GM12891 (cell line): ENCODE measurements at places on chromosomes 3 and 15.

- DNase-seq: peak; percentile 42
These were observed 790 bp downstream of the LAMP3 start for GRCh38 chr3:183161552-183162336.

DNA sequence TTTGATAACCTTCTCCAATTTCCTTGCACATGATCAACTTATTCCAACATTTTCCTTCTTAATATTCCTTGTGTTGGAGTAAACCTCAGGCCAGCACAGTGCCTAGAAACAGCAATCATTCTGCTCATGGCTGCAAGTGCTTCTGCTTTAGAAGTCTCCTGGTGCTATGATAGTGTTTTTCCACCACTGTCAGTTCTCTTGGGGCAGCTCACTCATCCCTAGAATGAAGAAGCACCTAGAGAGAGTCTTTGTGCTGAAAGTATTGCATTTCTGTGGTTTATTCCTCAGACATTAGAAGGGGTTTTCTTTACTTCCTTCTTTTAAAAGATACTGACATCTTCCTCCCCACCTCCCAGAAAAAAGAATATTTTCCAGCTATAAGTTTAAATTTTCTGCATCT, 183.5 kb downstream of the RYR3 start:
- no peak for DNase-seq

- DNase-seq: no peak
These were observed 3.1 kb downstream of the CFAP44 start for GRCh38 chr3:113438224-113438623.

- DNase-seq: no peak
These were observed 68.3 kb downstream of the SLCO3A1 start for GRCh38 chr15:91921843-91922198.

GRCh38 chr15:48584812-48585563, 60.5 kb downstream of the FBN1 start:
- DNase-seq: no peak

DNA sequence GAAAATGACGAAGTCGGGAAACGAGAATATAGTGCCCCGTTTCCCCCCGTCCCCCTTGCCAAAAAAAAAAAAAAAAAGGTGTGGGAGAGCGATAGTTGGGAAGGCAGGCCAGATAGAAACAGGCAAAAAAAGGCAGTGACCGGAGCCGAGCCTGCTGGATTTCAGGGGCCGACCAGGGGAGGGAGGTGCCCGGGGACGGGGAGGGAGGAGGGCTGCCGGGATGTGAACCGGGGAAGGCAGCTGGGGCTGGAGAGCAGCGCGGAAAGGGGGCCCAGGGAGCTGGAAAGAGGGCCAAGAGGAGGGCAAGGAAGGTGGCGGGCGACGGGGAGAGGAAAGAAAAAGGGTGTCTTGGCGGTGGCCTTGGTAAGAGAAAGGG, 837 bp downstream of the LRRN1 start:
- DNase-seq: no peak

GRCh38 chr3:35338186-35338585, 301.1 kb upstream of the ARPP21 start:
- DNase-seq: no peak

- DNase-seq: no peak
These were observed 367.8 kb upstream of the IL12A start for GRCh38 chr3:159620873-159621272.

DNA sequence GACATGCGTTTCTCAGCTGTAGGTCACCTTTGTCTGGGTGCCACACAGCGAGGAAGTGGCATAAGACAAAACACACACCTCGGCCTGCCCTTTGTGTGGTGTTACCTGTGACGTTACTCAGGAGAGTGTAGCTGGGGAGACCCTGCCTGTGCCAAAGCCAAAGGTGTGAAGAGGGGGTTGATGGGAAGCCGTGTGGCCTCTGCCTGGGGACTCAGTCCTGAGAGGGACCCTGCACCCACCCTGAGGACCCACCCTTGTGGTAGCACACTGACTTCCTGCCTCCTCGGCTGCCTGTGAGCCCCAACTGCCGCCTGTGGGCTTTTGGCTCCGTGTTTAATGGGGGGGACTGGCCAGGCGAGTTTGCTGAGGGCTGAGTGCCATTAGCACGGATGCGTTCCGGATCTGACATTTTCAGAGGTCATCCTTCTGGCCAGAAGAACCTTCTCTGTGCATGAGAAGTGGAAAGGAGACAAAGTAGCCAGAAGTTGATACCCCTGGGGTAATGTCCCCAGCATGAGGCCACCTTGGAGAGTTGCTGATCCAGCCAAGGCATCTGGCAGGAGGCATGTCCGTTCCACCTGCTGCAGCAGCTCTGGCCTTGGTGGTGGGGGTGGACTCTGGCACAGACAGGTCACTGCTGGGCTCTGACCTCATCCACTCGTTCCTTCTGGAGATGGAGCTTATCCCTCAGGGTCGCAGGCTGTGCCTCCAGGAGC, 51.8 kb upstream of the FURIN start:
- DNase-seq: no peak

DNA sequence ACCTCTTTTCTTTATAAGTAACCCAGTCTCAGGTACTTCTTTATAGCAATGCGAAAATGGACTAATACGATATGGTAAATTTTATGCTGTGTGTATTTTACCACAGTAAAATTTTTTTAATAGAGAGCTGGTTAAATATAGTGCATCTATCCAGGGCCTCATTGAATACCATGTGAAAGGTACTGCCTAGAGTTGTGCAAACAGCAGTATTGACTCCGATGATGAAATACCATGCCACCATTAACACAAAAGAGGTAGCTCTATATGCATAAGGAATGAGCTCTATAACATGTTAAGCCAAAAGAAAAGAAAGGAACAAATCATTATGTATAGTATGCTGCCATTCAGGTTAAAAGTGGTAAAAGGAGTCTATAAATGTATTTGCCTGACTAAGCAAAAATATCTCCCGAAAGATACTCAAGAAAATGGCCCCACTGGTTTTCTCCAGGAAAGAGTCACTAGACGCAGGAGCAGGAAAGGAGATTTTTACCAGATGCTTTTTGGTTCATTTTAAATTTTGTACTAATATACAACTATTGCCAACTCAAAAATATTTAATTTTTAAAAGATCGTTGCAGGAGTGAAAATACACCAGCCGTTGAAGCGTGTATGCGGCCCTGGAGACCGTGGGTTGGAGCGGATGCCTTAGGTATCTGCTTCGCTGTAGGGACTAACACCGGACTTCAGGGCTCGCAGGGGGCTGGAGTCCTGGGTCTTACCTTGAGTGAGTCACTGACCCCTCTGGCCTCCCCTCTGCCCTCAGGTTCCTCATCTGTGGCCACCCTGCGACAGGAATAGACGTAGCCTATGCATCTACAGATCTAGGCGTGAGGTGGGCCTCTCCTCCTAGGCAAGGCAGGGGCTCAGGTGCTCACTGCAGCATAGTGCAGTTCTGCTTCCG, 120.1 kb downstream of the CHSY1 start:
- DNase-seq: no peak

GRCh38 chr15:51775967-51776816, 24.8 kb downstream of the TMOD2 start:
- peak; percentile 30 for DNase-seq

DNA sequence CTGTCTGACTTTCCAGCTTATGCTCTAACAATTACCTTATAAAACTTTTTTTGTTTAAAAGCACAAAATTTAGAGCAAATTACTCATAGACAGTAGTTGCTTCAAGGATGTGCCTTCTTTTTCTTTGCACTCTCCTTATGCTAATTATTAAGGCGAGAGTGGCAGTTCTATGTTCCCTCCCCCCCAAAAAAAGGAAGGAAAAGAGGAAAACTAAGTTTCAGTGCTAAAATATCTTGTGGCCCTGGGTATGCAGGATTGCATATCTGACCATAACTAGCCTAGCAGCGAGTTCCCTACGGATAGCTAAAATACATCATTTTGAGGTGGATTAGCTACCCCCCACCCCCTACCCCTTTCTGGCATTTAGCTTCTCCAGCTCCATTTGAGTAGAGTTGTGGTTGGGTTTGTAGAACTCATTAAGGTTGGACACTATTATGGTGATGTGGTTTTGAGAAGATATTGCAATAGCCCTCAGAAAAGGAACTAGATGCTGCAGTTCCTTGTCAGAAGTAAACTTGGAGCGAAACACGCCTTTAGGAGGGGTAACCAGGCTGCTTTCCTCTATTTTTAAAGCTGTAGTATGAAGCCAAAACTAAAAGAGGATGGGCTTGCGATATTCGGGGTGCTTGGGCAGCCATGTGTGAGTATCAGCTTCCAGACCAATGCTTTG, 174.6 kb downstream of the AKAP13 start:
- no peak for DNase-seq

DNA sequence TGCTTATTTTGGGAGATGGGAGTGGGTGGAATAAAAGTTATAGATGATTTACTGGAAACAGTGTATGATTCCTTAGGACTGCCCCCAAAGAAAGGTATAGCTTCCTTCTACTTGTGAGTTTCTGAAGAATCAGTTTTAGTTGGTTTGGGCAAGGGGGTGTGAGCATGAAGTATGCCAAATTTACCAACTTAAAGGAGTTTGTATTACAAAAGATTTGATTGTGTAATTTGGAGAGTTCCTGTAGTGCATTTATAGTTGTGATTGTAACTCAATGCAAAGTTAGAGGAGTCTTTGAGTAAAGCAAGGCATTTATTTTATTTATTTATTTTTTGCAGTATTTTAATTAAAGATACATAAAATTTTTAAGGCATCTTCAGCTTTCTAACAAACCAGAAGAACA, 42.8 kb downstream of the TSC22D2 start:
- DNase-seq: no peak

GRCh38 chr3:192840143-192840836, 77.4 kb downstream of the MB21D2 start:
- DNase-seq: no peak

DNA sequence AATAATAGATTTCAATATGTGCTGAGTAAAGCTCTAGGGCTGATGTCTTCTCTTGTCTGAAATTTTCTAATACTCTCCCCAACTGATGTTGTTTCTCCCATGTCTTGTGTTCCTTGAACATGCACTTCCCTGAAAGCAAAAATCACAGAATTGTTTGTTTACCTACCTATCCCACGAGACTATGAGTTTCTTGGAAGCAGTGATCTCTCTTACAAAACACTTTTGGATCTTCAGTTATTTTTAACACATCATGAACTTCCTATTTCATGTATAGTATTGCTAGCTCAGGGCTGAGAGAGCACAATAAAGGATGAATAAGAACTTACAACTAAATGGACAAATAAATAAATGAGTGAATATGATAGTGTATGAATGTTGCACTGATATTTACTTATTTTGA, 365.0 kb downstream of the ROBO2 start:
- DNase-seq: no peak

GRCh38 chr3:186032321-186032720, 76.6 kb downstream of the ETV5 start:
- DNase-seq: no peak

- peak; percentile 30 for DNase-seq
These were observed 128.4 kb downstream of the IGF1R start for GRCh38 chr15:98776607-98777281.

DNA sequence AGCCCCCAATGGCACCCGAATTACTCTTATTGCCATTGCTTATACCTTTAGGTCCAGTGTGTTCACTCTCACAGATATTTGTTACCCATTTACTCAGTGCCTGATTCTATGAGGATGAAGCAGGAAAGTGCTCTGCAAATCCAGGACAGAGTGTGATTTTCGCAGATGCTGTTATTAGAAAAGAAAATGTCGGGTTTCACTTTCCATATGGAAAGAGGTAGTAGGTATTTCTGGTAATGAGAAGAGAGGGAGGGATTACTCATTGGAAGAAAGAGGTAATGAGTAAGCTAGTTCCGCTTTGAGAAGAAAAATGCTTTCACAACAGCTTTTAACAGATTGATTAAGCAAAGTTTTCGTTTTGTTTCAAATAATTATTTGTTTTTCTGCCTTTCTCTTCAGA, 336.3 kb upstream of the CFAP20DC start:
- peak; percentile 41 for DNase-seq

- DNase-seq: no peak
These were observed 9.7 kb downstream of the ADAMTS9 start for GRCh38 chr3:64677961-64678716.

DNA sequence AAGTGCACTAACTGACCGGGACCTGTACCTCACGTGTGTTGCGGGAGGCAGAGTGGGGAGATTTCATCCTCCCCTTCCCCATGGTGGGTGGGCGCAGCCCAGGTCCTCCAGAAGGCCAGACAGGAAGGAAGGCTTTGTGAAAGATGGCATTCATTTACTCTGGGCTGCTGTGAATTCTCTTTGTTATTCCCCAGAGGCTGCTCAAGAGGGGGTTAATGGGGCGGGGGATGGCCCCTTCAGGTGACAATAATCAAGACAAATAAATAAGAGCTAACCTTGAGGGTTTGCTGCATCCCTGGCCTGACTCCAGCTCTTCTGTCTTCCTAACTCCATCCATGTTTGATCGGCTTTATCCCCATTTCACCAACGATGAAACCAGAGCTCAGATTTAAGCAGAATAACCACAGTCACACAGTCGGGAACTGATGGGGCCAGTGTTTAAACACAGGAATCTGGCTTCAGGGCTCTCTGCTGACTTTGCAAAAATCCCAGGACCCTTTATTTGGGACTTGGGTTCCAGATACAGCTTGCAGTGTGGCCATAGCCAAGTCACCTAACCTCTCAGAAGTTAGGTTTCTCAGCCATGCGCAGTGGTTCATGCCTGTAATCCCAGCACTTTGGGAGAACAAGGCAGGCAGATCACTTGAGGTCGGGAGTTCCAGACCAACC, 16.5 kb downstream of the PIF1 start:
- no peak for DNase-seq

DNA sequence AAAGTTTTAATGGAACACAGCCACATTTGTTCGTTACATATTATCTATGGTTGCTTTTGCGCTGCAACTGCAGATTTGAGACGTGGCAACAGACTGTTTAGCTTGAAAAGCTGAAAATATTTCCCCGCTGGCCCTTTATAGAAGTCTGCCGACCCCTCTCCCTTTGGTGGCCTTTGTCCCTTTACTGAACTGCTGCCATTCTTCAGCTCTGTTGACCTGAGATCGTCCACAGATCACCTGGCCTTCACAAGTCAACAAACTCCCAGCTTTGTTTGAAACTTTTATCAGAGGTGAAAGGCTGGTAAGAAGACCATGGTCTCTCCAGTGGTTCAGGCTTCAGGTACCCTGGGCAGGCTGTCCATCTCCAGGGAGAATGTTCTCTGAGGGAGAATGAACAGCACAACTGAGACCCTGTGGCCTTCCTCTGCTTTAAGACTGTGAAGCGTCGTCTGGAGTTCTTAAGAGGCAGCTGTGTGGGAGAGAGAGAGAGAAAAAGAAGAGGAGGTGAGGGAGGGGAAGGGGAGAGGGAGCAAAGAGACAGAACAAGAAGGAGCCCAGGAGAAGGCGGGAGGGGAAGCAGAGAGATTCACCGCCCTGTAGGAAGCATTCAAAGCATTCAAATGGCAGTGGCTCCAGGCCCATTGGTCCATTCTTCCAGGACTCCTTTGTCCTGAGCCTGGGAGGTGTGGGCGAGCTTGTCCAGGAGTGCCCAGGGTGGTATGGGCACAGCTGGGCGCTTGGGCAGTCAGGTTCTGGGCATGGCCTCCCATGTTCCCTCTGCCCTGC, 53.7 kb upstream of the INSYN1 start:
- no peak for DNase-seq

- no peak for DNase-seq
These were observed 6.3 kb downstream of the NR2F2 start for GRCh38 chr15:96336596-96337364.
